Omental fat pad (tissue), 4 donors: ENCODE measurements at places on chromosomes 13 and 19.

GRCh38 chr13:75362026-75362425 is 119.9 kb downstream of the TBC1D4 start:
- no peak for DNase-seq

DNA sequence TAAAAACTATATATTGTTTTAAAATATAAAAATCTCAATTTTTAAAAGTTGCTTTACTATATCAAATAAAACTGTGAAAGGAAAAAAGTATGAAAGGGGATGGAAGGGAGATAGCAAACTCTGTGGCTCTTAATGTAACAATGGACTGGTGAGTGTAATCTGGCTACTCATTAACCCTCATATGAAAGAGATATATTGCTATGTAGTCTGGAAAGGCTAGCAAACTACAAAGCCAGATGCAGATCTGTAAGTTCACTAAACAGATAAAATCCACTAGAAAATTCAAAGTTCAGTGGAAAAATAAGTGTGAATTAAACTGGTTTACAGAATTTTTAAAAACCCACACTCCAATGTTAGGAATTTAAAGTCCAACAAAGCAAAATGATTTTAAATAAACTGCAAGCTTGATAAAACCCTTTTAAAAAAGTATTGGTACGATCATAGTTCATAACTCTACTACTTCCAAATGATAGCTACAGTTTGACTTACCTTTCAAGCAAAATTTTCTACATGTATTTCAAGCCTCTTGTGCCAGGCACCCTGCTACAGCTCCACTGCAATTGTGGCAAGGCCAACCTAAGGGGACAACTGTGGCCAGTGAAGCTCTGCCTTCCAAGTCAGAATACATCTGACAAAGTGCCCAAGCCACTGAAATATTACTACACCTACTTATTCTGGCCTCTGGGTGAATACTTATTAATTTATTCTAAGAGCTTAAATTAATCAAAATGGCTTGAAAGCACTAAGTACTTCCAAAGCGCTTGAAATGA is 647 bp upstream of the ELF1 start:
- DNase-seq, result no peak

- DNase-seq, result no peak
Observed at GRCh38 chr13:24511816-24512196, 772 bp downstream of the PARP4 start.

GRCh38 chr19:49770529-49770928 is 3.7 kb downstream of the AP2A1 start:
- no peak for DNase-seq

DNA sequence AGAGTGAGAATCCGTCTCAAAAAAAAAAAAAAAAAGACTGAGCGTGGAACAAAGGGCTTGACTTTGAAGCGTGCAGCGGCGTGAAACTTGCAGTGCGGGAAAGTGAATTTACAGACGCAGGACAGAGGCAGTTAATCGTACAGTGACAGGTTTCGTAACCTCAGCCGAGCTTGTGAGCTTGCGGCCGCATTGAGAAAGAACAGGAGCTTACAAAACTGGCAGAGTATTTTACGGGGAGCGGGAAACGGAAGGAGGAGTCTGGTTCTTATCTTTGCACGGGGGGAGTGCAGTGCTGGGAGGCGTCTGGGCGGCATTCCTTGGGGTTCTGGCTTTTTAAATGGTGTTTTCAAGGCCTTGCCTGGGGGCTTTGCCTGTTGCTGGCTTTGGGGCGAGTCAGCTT is 6.0 kb upstream of the BSG start:
- no peak for DNase-seq
